ENCODE measurements at places on chromosomes 5 and 9.
A peak's percentile ranks its signal among the peaks of the same experiment; 100 is the strongest.

- DNase-seq = peak; percentile 62
Measured at GRCh38 chr9:3441197-3441816, 84.5 kb downstream of the RFX3 start.

GRCh38 chr5:120037451-120037850 is 408.1 kb downstream of the FAM170A start:
- DNase-seq = no peak

DNA sequence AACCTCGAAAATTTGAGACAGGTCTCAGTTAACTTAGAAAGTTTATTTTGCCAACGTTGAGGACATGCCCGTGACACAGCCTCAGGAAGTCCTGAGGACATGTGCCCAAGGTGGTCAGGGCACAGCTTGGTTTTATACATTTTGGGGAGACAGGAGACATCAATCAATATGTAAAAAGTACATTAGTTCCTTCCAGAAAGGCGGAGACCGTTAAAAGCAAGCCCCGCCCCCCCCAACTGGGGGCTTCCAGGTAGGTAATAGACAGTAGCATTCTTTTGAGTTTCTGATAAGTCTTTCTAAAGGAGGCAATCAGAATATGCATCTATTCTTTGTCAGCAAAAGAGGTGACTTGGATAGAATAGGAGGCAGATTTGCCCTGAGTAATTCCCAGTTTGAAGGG is 599 bp upstream of the MOCS2 start:
- no peak for DNase-seq

GRCh38 chr5:55102348-55102747 is at the start of gene GZMA:
TSS of gene GZMA (plus strand) at chr5:55102646. CDS start at chr5:55102683, 37 bp downstream.
- peak; percentile 4 for DNase-seq

- DNase-seq = no peak
Measured at GRCh38 chr9:133932181-133932580, 59.9 kb downstream of the VAV2 start.

Data from CD4-positive, alpha-beta T cell treated with Interleukin-1 beta for 1 hour (primary cell).